ENCODE measurements at places on chromosomes 1 and 21.

- DNase-seq = no peak
Measured at GRCh38 chr1:207282496-207283380, 38.7 kb upstream of the CD55 start.

- DNase-seq = no peak
Measured at GRCh38 chr1:39159224-39160036, 45.1 kb upstream of the MACF1 start.

DNA sequence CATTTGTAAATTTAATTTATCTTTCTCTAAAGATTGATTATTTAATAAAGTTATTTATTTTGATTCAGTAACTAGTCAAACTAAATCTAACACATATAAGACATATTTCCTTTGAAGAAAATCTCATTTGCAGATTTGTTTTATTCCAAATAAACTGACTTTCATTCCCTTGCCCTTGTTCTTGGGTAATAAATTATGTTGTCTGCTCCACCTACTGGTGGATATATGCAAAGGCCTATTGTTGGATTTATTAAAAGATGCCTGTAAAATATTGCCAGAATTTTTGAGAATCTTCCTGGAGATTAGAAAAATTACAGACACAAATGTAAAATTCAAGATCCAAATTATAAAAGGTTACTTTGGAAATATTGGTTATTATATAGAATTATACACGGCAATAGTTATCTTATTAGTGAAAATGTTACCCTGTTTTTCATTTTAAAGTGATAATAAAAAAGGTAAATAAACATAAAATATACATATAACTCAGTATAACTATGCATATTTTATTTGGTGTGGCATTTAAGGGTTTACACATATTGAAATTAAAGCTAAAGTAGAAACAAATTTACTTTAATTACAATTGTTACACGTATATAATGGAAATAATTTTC, 116.1 kb downstream of the SPATA17 start:
- no peak for DNase-seq

DNA sequence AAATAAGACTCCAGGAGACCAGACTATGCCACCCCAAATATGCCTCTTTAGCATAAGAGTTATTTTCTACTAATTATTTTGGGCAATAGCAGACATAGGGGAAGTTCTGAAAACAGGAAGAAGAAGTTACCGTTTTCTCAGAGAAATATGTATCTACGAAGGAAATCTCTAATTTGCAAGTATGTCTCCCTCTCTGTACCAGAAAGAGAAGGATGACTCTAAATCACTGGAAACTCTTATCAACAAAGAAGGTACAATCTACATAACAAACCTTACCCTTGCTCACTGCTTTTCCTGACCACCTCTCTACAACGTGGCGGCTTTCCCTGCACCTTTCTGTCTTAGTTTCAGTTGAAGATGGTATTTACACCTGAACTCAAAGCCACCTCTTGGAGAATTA, 49.0 kb downstream of the OMA1 start:
- no peak for DNase-seq

DNA sequence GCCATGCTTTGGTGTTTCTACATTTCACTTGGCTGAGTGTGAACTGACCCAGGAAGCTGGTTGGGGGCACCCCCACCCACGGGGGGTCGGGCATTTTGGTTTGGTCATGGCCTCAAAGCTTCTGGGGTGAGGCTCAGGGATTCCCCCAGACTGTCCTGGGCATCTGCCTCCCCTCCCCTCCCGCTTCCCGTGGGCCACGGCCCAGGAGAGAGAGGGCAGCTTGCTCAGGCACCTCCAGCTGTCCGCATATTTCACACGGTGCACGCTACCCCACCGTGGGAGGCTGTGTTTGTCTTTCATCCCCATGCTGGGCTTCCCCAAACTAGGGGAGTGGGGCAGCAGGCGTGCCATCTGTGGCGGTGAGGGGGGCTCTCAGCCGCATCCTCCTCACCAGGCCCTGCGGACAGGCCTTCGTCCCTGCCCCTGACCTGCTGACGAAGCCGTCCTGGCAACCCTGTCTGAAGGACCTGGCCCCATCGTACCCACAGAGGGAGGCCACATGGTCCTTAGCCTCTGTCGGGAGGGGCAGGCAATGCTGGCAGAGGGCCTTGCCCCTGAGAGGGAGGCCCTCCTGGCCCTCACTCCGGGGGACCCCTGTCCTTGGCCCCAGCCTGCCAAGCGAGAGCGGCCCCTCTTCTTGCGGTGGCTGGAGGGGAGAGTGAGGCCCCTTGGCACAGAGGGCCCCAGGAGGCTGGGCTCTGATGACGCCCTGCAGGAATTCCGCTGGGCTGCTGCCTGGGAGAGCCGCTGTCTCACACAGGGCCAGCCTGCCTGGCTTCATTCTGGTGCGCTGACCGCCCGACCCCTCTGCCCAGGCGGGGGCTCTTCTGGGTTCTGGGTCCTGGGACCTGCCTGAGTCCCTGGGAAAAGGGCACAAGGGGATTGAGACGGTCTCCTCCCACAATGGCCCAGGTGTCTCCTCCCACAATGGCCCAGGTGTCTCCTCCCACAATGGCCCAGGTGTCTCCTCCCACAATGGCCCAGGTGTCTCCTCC, 22.1 kb downstream of the TP73 start:
- no peak for DNase-seq

DNA sequence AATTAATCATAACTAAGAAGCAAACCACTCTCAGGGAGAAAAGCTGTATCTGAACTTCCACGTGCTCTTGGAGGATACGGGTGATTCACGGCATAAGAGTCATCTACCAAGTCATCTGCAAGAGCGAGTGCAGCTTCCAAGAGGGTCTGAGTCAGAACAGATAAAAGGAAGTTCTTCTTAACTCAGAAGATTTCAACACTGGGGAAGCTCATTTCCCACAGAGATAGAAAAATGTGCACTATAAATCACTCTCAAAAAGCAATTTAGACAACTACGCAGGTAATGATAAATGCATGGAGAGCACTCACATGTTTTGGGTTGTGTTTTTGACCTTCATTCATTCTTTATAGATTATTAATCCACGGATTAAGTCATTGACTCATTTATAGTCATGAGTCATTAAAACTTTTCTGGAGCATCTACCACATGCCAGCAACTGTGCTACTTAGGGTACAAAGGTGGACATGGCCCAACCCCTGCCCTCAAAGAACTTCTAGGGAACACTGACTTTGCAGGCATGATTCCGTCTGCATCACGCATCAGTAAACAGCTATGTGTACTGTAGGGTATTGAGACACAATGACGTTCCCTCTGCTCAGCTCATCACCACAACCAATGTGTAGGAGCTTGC, 20.8 kb downstream of the KCNJ15 start:
- DNase-seq = no peak

DNA sequence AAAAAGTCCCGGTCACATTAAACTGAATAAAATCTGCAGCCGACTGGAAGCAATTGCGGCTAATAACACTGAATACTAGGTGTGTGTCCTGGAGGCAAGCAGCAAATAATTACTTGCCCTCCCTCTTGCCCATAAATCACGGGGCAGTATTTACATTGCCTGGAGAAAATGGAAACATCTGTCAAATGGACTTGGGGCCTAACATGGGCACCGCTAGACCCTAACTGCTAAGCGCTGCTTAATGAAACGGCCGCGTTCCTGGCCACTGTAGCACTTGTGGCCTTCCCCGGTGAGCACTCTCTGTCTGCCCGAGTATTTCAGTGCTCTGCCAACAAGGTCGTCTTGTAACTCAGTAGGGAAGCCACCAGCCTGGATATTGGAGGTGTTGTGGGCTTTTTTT, 23.9 kb upstream of the KNCN start:
- DNase-seq = no peak

GRCh38 chr1:100989306-100990077, 36.1 kb downstream of the DPH5 start:
- no peak for DNase-seq

GRCh38 chr1:145858238-145858900, 512 bp downstream of the PIAS3 start:
- DNase-seq = peak; percentile 63

GRCh38 chr1:190170321-190170720, 307.3 kb downstream of the BRINP3 start:
- DNase-seq = no peak

- no peak for DNase-seq
Measured at GRCh38 chr1:93694819-93695218, 13.2 kb upstream of the BCAR3 start.

GRCh38 chr1:206472454-206472853, 2.2 kb downstream of the IKBKE start:
- no peak for DNase-seq

- DNase-seq = peak; percentile 100
Measured at GRCh38 chr1:149886396-149887195, 12.8 kb upstream of the BOLA1 start.

GRCh38 chr1:29521438-29521715, 285.1 kb downstream of the PTPRU start:
- DNase-seq = no peak

GRCh38 chr1:24157918-24158481, 15.1 kb upstream of the IL22RA1 start:
- DNase-seq = no peak

DNA sequence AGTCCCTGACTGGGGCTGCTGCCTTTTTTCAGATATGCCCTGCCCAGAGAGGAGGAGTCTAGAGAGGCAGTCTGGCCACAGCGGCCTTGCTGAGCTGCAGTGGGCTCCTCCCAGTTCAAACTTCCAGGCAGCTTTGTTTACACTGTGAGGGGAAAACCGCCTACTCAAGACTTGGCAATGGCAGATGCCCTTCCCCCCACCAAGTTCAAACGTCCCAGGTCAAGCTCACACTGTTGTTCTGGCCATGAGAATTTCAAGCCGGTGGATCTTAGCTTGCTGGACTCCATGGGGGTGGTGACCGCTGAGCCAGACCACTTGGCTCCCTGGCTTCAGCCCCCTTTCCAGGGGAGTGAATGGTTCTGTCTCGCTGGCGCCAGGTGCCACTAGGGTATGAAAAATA, 18.3 kb upstream of the C1orf53 start:
- no peak for DNase-seq

DNA sequence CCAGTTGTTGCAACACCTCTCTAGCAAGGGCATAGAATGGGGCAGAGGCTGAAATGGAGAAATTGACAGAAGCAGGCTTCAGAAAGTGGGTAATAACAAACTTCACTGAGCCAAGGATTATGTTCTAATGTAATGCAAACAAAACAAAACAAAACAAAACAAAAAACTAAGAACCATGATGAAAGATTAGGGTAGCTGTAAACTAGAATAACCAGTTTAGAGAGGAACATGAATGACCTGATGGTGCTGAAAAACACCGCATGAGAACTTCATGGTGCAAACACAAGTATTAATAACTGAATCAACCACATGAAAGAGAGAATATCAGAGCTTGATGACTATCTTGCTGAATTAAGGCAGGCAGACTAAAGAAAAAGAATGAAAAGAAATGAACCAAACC, 1707.7 kb downstream of the BRINP3 start:
- DNase-seq = no peak

DNA sequence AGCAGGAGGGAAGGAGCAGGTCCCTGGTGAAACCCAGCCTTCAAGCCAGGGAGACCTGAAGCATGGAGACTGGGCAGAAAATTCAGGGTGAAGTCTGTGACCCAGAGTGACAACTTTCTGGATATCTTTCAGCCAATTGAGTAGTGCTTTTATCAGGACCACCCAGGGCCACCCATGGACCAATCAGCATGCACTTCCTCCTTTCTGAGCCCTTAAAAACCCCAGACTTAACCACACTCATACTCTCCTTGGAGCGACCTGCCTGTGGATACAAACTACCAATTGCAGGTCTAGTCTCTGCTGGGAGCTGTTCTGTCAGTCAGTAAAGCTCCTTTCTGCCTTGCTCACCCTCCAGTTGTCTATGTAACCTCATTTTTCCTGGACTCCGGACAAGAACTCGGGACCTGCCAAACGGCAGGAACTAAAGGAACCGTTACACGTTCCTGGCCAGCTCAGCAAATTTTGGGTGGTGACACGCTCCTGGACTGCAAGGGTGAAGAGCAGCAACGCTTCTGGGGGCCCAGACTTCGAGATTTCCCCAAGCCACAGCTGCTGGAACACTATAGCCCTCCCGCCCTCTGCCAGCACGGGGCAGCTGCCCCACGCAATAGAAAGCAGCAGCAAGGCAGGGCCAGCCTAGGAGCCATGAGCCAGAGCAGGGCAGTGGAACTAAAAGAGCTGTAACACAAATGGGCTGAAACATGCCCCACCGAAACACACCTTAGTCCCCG, 1183.4 kb downstream of the AMY1C start:
- DNase-seq = no peak

DNA sequence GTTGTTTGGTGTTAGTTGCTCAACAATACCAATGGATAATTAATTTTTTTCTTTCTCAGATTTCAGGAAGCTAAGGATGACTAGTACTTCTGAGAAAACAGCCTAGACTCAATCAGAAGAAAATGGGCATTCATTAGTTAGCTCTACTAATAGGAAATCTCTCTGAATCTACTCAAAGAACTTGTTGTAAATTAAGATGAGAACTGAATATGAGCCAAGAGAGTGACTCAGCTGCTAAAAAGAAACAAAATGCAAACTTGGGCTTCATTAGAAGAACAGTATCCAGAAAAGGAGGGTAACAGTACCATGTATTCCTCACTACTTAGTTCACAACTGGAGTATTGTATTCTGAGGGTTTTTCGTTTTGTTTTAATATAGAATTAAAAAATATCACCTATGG, 12.5 kb downstream of the FOXJ3 start:
- no peak for DNase-seq

GRCh38 chr1:89525169-89525855, 683 bp downstream of the LRRC8B start:
- DNase-seq = peak; percentile 15

GRCh38 chr1:115332813-115333608, 5.0 kb downstream of the NGF start:
- DNase-seq = no peak

GRCh38 chr1:200778766-200779165, 40.1 kb downstream of the CAMSAP2 start:
- no peak for DNase-seq

DNA sequence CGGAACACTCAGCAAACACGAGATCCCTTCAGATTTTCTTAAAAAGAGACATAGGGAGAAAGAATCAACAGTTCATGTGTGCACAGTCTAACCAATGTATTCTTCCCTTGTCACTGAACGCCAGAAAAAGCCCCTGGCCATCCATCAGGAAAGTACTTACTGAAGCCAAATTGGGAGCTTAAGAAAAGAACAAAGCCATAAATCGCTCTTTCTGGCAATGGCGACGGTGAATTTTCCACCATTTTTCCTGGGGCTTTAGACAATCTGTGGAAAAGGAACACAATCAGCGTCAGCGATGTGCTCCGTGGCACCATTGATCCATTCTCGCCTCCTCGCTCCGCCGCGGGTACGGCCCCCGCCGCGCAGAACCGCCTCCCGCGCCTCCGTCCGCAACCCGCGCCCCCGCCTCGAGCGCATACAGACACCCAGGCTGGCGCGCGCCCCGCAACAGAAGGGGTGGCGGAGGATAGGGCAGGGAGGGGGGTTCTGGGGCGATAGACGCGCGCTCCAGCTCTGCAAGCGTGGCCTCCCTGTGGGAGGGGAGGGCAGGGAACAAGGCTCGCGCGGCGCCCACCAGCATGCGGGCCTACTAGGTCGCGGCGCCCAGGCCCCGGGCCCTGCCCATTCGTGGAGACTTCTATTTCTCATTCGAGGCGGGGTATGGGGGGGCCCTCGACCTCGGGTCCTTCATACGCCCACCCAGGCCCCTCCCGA, 440 bp downstream of the PIGP start:
- peak; percentile 71 for DNase-seq

GRCh38 chr1:116878804-116879477, 30.8 kb upstream of the PTGFRN start:
- DNase-seq = peak; percentile 92

- DNase-seq = no peak
Measured at GRCh38 chr1:19441048-19441780, 44.1 kb downstream of the CAPZB start.

GRCh38 chr1:75583282-75583681, 27.6 kb downstream of the SLC44A5 start:
- no peak for DNase-seq

GRCh38 chr1:10237157-10237539, 26.8 kb downstream of the KIF1B start:
- DNase-seq = no peak
